CD4-positive, alpha-beta T cell treated with Interferon gamma for 1 hour (primary cell): ENCODE measurements at places on chromosomes 12 and 14.

DNA sequence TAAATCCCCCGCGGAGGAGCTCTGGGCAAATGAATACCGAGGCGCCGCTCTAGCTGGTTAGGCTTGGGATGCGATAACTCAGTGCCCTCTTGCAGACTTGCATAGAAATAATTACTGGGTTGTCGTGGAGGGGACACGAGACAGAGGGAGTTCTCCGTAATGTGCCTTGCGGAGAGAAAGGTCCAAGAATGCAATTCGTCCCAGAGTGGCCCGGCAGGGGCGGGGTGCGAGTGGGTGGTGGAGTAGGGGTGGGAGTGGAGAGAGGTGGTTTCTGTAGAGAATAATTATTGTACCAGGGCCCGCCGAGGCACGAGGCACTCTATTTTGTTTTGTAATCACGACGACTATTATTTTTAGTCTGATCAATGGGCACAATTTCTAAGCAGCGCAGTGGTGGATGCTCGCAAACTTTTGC is 2.5 kb upstream of the TBX5 start:
- DNase-seq, result no peak

GRCh38 chr14:93309427-93309966 is 23.3 kb downstream of the BTBD7 start:
- DNase-seq, result no peak

GRCh38 chr14:100297320-100298300 is 8.6 kb downstream of the SLC25A29 start:
- DNase-seq, result peak; percentile 61

GRCh38 chr14:48735607-48736006 is 850.6 kb downstream of the RPS29 start:
- no peak for DNase-seq

DNA sequence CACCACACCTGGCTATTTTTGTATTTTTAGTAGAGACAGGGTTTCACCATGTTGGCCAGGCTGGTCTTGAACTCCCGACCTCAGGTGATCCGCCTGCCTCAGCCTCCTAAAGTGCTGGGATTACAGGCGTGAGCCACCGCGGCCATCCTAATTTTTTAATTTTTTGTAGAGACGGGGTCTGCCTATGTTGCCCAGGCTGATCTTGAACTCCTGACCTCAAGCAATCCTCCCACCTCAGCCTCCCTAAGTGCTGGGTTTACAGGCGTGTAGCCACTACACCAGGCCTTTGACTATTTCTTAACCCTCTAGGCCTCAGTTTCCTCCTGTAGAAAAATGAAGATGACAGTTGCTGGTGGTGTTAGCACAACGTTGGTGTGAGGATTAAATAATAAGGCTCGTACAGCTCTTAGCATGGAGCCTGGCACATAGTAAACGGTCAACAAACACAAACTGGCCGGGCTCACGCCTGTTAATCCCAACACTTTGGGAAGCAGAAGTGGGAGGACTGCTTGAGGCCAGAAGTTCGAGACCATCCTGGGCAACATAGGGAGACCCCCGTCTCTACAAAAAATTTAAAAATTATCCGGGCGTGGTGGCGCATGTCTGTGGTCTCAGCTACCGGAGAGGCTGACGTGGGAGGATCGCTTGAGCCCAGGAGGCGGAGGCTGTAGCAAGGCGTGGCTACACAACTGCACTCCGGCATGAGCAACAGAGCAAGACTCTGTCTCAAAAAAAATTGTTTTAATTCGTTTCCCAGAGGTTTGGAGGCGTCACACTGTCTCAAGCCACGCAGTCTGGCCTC is 979 bp downstream of the DDX54 start:
- no peak for DNase-seq

- no peak for DNase-seq
These were observed 6.3 kb downstream of the ZFP36L1 start for GRCh38 chr14:68786491-68787091.

- no peak for DNase-seq
These were observed 130.9 kb upstream of the USP15 start for GRCh38 chr12:62129291-62129690.

DNA sequence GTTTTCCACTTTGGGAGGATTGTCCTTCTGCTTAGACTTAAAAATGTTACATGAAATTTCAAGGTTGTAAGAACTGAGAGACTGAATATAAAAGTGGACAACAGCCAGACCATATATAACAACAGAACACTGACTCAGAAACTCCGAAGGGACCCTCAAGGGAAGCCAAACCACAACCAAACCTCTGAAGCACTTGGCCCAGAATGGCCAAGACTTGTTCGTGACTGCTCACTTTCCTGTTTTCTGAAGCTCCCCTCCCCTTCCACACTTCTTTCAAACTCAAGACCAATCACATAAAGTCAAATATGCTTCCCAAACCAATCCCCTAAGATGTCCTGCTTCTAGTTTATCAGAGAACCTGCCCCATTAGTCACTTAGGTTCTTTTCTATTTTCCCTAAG is 13.7 kb downstream of the OR6J1 start:
- no peak for DNase-seq

DNA sequence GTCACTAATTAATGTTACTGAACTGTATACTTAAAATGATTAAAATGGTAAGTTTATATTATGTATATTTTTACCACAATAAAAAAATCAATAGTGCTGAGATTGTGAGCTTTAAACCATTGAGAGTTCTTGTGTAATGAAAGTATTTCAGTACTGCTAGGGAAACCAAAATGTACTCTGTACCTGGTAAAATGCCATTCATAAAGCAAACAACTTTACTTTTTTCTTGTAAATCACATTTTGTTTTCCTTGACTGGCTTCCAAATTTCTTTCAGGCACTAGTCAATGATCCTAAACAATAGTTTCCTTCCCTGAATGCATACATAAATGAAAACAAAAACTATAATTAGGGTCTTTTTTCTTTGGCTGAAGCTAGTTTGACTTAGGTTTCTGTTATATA is 29.4 kb upstream of the SNRPF start:
- DNase-seq, result no peak

DNA sequence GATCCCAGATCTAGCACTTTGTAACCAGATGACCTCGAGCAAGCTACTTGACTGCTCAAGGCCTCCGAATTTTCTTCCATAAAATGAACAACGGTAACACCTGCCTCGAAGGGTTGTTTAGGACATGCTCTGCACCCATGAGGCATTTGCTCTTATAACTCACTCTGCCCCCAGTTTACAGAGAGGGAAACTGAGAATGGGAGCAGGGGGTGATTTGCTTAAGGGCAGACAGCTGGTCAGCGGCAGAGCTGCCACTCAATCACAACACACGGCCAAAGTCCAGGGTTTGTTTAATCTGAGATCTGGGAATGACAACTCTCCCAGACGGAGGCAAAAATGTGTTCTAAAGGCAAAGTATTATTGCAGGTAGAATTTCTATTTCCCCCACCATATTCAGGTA is 156.3 kb downstream of the RIMBP2 start:
- no peak for DNase-seq

DNA sequence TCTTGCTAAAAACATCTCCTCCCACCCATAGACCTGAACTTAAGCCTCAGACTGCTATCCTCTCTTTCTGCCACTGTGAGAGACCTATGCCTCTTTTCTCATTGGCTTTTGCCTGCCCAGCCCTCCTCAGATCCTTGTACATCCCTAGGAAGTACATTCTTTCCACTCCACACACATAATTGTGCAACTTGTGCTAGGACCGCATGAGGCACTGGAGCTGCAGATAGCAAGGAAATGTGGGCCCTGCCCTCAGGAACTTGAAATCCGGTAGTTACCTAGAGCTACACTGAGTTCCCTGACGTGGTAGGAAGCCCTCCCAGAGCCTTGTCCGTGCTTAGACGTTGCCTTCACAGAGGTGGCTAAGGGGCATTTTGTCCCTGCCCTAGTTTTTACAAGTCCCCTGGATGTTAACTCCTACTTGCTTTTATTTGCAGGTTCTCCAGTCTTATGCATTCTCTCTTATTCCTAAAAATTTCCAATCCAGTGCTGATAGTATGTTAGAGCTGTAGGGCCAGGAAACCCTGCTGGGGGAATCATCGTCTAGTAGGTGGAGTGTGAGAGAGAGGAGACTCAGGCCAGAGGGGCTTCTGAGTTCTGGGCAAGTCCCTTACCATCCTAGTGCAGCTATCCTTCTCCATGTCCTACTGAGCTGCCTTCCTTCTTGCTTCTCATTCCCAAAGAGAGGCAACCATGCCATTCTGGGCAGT is 41.3 kb downstream of the NTF3 start:
- no peak for DNase-seq

GRCh38 chr14:34867199-34867598 is 8.0 kb downstream of the BAZ1A start:
- DNase-seq, result no peak

DNA sequence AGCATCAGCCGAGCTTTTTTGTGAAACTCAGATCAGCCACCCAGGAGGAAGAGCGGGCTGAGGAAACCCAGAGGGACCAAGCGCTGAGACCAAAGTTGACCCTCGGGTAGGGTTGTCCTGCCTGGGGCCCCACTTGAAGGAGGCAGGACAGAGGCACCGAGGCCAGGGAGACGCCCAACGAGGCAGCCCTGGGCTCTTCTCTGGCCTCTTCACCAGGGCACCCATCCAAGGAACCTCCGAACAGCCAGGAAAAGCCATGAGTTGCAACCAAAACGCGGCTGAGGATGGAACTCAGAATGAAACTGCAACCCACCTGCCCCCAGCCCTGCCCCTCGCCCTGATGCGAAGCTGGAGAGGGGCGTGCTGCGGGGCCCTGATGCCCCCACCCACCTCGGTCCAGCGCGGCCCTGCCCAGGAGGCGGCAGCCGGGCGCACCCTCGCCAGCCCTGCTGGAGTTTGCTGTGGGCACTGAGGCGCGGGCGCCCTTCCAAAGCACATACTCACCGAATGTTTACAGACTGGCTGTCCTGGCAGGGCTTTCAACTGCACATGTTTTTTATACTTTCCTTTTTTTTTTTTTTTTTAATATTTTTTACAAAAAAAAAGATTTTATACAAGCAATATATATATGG is 41.9 kb downstream of the JDP2 start:
- no peak for DNase-seq

- DNase-seq, result peak; percentile 33
These were observed 93.5 kb downstream of the LRRC74A start for GRCh38 chr14:76919431-76920330.

GRCh38 chr12:102691773-102692555 is 211.6 kb upstream of the IGF1 start:
- DNase-seq, result no peak

DNA sequence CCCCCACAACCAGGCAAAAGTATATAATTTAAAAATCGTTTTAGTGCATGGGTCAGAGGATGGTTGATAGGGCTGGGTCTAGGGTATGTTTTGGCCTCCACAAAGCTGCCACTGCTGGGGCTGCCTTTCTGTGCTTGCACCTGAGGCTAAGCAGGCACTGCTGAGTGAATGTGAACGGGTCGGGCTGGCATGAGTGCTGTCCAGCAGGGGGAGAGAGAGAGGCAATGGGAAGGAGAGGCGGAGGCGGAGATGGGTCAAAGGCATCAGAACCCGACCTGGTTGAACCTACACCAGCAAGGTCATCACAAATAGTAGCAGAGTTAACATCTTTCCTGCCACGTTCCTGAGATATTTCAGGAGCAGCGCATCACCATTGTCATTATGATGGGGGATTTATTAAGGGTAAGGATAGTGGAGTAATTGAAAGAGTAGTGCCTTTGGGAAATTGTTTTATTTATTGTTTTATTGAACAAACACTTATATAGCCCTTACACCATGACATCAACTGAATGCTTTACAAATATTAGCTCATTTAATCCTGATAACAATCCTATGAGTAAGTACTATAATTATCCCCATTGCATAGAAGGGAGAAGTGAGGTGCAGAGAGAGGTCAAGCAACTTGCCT is 5.8 kb upstream of the NRXN3 start:
- DNase-seq, result no peak
